ENCODE measurements at places on chromosomes 1 and 21.

- no peak for DNase-seq
Observed at GRCh38 chr1:172585348-172585747, 52.4 kb downstream of the SUCO start.

DNA sequence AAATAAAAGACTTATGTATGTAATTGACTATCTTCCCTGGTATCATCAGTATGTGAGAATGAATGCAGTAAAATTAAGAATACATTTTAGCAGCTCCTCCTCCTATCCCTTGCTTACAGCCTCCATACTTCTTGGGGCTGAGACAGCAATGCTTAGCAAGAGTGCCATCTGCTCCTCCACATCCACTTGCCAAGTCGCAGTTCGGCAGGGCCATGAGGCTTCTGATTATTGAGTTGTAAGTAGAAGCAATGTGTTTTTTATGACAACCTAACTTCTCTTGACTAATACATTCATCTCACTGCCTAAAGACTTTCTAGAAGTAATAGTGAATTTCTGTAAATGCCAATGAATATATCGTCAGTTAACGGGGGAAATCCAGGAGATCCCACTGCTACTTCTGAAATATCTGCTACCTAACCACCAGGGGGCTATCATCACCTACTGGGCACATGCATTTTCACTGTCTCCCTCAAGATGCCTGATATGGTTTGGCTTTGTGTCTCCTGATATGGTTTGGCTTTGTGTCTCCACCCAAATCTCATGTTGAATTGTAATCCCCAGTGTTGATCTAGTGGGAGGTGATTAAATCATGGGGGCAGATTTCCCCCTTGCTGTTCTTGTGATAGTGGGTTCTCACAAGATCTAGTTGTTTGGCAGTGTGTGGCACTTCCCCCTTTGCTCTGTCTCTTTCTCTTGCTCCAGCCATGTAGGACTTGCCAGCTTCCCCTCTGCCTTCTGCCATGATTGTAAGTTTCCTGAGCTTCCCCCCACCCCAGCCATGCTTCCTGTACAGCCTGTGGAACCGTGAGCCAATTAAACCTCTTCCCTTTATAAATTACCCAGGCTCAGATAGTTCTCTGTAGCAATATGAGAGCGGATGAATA is 59.6 kb downstream of the EXTL2 start:
- no peak for DNase-seq

DNA sequence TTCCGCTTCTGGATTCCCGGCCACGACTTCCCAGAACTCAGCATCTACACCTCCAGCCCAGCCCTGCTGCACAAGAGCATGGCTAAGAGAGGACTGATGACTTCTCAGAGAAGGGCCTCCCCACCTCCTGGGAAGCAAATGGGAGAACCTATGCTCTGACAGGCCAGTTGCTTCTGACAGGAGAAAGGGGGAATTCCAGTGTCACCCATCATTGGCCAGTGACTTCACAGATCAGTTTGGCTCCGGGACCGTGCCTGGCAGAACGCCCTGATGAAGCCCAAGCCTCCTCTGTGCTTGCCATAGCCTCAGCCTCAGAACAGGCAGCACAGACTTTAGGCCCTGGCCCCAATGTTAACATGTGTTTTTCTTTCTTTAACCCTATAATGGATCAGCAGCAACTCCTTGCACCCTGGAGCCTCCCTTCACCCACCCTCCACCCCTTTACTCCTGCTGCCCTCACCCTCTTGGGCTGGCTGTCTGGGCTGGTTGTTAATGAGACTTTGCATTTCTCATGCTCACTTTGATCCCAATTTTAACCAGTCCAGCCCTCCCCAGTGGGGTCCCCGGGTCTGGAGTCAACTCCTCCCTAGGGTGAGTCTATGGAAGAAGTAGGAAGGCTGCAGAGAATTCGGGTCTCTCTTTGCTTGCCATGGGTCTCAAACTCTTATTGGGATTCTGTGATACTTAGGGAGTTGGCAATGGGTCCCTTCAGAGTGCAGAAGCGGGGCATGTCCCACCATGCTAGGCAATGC is 42.7 kb upstream of the SLC30A1 start:
- no peak for DNase-seq

GRCh38 chr1:156246781-156247459 is 936 bp downstream of the PAQR6 start:
- no peak for DNase-seq

- DNase-seq = no peak
Observed at GRCh38 chr1:184379111-184379752, 7.6 kb upstream of the C1orf21 start.

- no peak for DNase-seq
Observed at GRCh38 chr1:183777328-183777727, 27.6 kb upstream of the RGL1 start.

DNA sequence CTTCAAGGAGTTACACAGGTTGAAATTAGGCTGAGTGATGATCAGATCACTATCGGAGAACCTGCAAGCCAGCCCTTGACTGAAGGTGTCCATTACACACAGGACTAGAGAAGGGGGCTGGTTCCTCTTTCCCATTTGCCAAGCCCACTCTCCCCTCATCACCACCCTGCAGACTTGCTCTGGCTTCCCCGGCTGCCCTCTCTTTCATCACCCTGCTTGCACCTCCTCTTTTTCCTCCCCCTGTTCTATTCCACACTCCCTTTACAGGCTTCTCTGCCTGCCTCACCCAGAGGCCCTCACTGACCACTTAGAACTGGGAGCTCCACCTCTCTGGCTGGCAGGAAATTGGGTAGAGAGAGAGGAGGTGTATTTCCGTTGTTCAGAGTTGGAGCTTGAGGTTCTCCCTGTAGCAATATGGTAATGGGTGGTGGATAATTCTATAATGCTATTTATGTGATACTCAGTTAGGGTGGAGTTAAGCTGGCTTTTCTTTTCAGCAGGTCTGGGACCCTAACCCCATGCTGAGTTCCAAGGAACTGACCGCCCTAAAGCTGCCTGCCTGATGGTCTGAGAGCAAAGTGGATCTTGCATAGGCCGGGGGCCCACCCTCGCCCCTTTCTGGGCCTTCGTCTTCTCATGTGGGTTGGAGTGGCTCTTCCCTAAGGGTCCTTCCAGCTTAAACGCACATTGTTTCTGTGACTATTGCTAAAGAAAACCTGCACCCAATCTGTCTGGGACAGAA is 111.8 kb upstream of the ADAR start:
- DNase-seq = no peak

- no peak for DNase-seq
Observed at GRCh38 chr21:35853321-35854239, 206.7 kb downstream of the SETD4 start.

- no peak for DNase-seq
Observed at GRCh38 chr1:212313616-212314015, 28.4 kb downstream of the PPP2R5A start.

- DNase-seq = no peak
Observed at GRCh38 chr1:179968284-179968993, 13.8 kb downstream of the CEP350 start.

- no peak for DNase-seq
Observed at GRCh38 chr21:25220169-25220568, 387.1 kb downstream of the MRPL39 start.

DNA sequence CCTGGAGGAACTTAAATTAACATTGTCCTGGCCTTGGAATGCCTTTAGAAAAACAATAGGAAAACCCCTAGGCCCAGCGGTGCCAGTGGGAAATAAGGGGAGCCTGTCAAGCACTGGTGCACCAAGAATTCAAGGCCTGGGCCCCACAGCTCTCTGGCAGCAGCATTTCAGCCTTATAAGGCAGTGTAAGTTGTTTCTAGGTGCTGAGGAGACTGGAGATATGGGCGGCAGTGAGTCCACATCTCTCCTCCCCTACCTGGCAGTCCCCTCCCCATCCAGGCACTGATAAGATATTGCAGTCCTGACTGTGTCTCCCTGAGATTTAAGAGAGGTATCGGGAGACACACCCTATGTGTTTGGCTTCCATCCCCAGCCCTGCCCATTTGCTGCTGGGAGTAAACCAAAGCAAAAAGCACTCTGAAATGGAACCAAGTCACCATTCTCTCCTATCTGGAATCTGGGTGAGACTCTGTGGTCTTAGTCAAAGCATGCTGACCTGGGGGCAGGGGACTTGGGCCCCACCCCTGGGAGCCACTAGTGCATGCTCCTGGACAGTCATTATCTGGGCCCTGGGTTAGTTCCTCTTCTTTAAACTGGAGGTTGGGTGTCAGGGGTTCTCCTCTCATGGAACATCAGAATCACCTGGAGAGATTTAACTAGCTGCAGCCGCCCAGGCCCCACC is 30.5 kb downstream of the DEGS1 start:
- no peak for DNase-seq

DNA sequence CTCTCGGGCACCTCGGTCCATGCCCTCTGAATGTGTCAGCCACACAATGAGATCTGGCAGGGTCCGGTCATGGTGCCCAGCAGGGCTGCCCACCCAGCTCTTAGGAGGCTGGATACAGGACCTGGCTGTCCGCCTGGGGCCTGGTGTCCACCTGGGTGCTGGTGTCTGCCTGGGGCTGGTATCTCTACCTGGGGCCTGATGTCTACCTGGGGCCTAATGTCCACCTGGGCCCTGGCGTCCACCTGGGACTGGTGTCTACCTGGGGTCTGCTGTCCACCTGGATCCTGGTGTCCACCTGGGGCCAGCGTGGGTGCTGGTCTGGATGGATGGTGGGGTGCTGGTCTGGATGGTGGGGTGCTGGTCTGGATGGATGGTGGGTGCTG is 45.1 kb upstream of the ACTRT2 start:
- no peak for DNase-seq

- DNase-seq = no peak
Observed at GRCh38 chr1:162380061-162380846, 1.3 kb upstream of the C1orf226 start.

- no peak for DNase-seq
Observed at GRCh38 chr1:220747437-220748088, 559 bp upstream of the MTARC2 start.

- no peak for DNase-seq
Observed at GRCh38 chr1:79262745-79263258, 256.3 kb upstream of the ADGRL4 start.

GRCh38 chr1:173017792-173018191 is 32.9 kb downstream of the TNFSF18 start:
- DNase-seq = no peak

DNA sequence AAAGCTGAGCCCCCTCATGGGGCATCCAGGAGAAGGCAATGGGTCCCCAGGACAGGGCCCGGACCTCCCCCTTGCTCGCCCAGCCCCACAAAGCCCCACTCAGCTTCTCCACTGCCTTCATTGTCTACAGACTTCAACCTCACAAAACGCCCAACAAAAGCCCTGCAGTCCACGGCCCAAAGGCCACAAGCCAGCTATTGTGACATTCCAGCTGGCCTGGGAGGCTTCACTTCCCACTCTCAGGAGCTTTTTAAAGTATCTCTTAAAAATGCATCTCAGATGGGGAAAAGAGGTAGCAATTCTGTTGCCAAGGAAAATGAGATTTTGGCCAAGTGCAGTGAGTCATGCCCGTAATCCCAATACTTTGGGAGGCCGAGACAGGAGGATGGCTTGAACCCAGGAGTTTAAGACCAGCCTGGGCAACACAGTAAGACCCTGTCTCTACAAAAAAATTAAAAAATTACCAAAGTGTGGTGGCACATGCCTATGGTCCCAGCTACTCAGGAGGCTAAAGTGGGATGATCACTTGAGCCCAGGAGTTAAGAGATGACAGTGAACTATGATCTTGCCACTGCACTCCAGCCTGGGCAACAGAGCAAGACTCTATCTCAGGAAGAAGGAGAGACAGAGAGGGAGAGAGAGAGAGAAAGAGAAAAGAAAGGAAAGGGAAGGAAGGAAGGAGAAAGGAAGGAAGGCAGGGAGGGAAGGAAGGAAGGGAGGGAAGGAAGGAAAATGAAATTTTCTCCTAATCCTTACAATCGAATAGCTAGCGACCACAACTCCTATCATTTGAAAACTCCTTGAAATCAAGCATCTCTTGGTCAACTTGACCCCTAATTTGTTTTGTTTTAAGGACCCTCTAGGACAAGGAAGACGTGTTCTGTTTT is 31.4 kb upstream of the TARDBP start:
- DNase-seq = no peak

- no peak for DNase-seq
Observed at GRCh38 chr1:214155987-214156625, 124.9 kb upstream of the SMYD2 start.

GRCh38 chr21:39057121-39057520 is 126.1 kb downstream of the PSMG1 start:
- no peak for DNase-seq

DNA sequence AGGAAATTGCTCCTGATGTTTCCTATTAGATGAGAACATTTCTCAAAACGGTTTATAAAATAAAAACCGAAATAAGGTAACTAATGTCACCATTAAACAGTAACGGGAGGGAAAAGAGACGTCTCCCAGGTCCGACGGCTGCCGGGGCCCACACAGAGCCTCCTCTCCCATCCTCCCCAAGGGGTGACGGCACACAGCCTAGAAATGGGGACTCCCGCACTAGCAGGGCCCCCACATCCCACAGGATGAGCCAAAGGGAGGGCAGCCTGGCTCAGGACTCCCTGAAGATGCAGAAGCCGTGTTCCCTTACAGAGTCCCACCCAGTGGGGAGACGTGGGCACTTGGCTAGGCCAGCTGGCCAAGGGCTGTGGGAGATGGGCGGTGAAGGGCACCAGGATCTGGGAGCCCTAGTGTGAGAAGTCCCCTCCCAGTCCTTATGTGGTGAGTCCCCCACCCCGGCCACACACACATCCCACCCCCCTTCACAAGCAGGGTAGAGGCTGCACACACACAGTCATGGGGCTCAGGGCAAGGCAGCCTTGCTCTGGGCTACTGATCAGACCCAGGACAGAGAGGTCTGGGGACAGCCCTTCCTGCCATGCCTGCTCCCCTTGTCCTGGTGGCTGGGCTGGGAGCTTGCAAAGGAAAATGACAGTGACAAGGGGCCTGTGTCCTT is 3.3 kb downstream of the KRTAP10-3 start:
- DNase-seq = no peak

DNA sequence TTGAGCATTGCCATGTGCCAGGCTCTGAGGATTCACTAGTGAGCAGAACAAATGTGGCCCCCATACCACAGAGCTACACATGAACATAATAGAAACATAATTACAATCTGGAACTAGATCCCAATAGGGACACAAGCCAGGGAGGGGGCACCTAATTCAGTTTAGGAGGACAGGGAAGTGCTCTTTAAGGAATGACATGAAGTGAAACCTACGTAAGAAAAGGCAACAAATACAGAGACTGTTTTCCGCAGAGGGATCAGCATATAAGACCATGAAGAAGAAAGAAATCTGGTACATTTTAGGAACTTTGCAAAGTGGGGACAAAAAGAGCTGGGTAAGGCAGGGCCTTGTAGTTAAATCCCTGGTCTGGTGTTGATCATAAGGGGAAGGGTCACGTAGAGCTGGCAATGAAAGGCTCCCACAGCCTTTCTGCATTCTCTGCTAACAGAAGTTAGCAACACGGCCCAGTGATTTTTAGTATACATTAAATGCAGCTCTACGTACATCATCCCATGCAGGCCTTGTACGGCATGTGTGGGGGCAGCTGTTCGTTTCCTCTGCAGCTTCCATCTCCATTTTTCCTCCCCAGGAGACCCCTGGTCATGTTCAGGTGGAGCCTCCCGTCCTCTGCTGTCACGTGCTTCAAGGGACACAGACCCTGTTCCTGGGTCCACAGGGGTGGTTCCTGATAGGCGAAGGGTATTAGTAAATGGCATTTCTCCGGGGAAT is 26.8 kb upstream of the SLC30A1 start:
- no peak for DNase-seq

Measured in stimulated activated CD8-positive, alpha-beta memory T cell treated with anti-CD3 and anti-CD28 coated beads, Interleukin-7, amount 100 ng/mL, for 1 hour (primary cell).